ENCODE measurements at places on chromosomes 3 and 15. TPM values are rescaled to one million over a fixed set of nuclear protein-coding genes. Genes with fewer than 3 reads are reported as not detected.

COL8A1 gene
- total RNA-seq, result 62.4 TPM

ZIC1 gene
- total RNA-seq, result not detected

FEZF2 gene
- total RNA-seq, result not detected

PCOLCE2 gene
- total RNA-seq, result 25.4 TPM

CYP1A2 gene
- total RNA-seq, result not detected

CORO2B gene
- 26.7 TPM for total RNA-seq

CEP152 gene
- 19.9 TPM for total RNA-seq

SNURF gene
- total RNA-seq, result 3.8 TPM

SKOR1 gene
- total RNA-seq, result 0.12 TPM

SCG3 gene
- not detected for total RNA-seq

TP63 gene
- under 0.01 TPM for total RNA-seq

FGF7 gene
- 264 TPM for total RNA-seq

GOLGA8G gene
- total RNA-seq, result not detected
